Epithelial cell of proximal tubule (primary cell): ENCODE measurements at places on chromosomes 5 and 9. TPM values are rescaled to one million over a fixed set of nuclear protein-coding genes. Genes with fewer than 3 reads are reported as not detected.

RORB gene
- total RNA-seq: not detected in 2 replicates

SLC1A3 gene
- 1.3 and 1.7 TPM in 2 replicates for total RNA-seq

ERP44 gene
- 7.8 and 9.8 TPM in 2 replicates for total RNA-seq

OR1Q1 gene
- not detected in 2 replicates for total RNA-seq

SLC4A9 gene
- not detected in 2 replicates for total RNA-seq

GRCh38 chr5:117100176-117100575, 525.6 kb upstream of the SEMA6A start:
- no peak for DNase-seq

- no peak for DNase-seq
Measured at GRCh38 chr5:143094087-143094521, 309.4 kb downstream of the NR3C1 start.

- no peak for DNase-seq
Measured at GRCh38 chr5:174148721-174149120, 103.2 kb downstream of the NSG2 start.

DNA sequence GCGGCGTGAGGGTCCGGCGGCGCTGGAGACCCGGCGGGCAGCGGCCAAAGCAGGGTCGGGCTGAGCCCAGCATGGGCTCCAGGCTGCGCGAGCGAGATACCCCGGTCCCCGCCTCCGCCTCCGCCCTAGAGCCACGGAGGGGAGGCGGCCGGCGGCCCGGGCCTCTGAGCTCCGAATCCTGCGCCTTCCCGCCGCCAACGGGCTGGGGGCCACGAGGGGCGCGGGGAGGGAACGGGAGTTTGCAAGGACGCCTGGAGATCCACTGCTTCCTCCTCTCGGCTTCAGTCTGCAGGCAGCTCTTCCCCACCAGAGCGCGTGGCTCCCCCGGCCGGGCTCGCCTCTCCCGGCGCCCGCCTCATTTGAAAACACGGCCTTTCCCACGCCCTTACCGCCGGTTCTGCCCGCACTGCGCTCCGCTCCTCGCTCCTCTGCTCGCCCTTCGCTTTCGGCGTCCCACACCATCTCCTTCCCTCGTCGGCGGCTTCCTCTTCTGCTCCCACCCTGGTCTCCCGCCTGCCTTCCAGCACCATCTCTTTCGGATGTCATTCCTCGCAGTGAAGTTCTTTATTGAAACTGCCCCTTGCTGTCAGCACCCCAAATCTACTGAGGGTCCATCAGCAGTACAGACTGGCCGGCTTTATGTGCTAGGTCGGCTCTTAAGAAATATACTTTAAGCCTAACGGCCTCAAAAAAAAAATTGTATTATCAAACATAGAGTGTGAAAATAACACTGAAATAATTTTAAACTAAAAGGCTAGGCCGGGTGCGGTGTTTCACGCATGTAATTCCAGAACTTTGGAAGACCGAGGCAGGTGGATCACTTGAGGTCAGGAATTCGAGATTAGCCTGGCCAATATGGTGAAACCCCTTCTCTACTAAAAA, 105.0 kb upstream of the FAM120A start:
- no peak for DNase-seq

DNA sequence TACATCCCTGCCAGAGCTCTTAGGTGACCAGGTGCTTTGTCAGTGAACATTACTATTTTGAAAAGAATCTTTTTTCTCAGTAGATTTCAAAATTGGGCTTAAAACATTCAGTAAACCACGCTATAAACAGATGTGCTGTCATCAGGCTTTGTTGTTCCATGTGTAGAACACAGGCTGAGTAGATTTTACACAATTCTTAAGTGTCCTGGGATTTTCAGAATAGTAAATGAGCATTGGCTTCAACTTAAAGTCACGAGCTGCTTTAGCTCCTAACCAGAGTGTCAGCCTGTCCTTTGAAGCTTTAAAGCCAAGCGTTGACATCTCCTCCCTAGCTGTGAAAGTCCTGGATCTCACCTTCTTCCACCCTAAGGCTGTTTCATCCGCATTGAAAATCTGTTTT, 83.6 kb downstream of the CARTPT start:
- no peak for DNase-seq
